Activated naive CD4-positive, alpha-beta T cell treated with anti-CD3 and anti-CD28 coated beads, Interleukin-2, amount 50 U/mL, for 16 hours (primary cell): ENCODE measurements at places on chromosomes 7 and 10.
A peak's percentile ranks its signal among the peaks of the same experiment; 100 is the strongest.

GRCh38 chr7:22793593-22794462 is 28.8 kb downstream of the TOMM7 start:
- DNase-seq = no peak

- DNase-seq = peak; percentile 54
Observed at GRCh38 chr10:3192856-3193635, 20.5 kb upstream of the PITRM1 start.

DNA sequence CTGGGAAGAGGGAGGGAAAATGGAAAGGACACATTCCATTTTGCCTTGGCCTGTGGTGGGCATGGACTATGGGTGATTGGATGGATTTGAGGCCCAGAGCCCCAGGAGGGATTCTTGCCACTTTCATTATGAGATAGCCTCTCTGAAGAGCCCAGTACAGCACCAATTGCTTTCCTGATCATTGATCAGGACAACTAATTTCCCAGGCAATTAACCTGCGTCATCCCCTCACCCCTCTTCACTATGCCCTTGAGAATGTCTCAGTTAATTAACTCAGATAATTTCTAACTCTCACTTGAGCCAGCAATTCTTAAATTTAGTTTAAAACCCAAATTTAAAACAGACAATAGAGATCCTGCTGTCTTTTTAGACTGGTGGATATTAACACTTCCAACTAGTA is 13.5 kb upstream of the PLEKHA1 start:
- no peak for DNase-seq

DNA sequence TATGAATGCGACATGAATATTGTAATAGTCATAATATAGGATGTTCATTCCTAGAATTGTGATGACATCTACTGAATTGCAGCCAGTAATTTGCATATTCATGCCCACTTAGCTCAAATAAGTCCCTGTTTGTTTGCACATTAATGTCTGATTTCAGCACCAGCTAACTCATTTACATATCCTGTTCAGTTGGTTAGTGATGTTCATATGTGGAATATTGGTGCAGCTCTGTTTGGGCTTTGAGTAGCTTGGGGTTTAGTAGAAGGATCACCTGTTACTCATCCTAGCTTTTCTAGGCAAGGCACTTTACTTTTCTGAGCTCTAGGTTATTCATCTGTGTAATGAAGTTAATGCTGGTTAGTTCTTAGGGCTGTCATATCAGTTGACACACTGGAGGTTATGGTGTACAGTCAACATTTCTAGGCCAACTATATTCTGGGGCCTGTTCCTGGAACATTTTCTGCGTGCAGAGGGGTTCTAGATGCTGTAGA is 238.4 kb downstream of the EXOC4 start:
- DNase-seq = no peak

GRCh38 chr7:129493555-129493954 is 8.8 kb upstream of the SMKR1 start:
- DNase-seq = no peak

- no peak for DNase-seq
Observed at GRCh38 chr7:33531888-33532287, 373.5 kb upstream of the BMPER start.

- no peak for DNase-seq
Observed at GRCh38 chr7:17929647-17930395, 10.5 kb downstream of the SNX13 start.

DNA sequence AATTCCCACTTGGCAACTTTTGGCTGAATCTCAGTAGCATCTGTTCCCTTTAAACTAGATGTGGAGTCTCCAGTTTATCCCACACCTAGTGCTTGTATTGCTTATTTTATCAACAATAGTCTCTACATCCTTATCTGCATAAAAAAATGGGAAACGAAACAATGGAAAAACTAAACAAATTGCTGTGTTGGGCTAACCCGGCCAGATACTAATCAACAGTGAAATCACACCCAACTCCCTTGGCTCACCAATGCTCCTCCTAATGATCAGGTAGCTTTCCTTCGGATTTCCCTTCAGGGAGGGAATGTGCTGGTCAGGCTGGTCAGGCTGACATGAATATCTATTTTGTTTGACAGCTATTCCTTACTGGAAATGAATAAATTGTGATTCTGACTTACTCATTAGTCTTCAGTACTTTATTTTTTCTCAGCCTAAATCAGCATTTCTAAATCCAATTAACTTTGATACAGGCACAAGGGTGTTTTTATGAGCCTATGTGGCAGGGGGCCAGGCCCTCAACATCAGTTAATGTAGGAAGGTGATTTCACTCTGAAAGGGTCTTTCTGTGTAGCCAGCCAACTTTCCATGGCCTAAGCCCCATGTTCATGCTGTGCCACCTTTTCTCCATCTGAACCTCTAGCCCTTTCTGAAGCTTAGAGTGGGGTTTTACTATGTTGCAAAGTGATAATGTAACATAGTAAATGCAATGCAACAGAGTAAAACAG is 170.5 kb upstream of the NPSR1 start:
- no peak for DNase-seq

GRCh38 chr10:48330269-48330668 is 23.8 kb downstream of the MAPK8 start:
- DNase-seq = no peak

GRCh38 chr7:141511316-141511675 is 39.9 kb upstream of the AGK start:
- no peak for DNase-seq

GRCh38 chr7:157559596-157560257 is 222.9 kb downstream of the DNAJB6 start:
- DNase-seq = no peak

GRCh38 chr10:70970830-70971229 is 82.5 kb upstream of the PCBD1 start:
- no peak for DNase-seq

DNA sequence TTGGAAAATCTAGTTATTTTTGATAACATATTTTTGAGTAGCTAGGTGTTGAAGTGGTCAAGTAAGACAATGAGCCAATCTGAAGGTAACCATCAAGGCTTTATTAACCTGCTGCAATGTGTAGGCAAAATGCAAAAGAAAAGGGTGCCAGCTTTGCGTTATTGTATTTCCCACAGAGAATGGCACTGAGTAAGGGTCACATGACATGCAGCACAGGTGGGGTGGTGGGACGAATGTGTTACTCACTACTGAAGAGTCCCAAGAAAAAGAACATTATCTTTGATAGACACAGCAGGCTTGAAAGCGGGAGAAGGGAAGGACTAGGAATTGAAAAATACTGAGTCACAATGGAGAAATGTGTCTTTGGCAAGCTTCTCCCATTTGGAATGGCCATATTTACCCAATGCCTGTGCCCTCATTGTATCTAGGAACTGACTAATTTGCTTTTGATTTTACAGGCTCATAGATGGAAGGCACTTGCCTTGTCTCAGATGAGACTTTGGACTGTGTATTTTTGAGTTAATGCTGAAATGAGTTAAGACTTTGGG is 898.6 kb upstream of the POT1 start:
- DNase-seq = no peak

GRCh38 chr10:104242545-104242944 is 10.4 kb upstream of the CFAP43 start:
- DNase-seq = no peak

GRCh38 chr10:123912871-123913270 is 21.3 kb upstream of the CPXM2 start:
- no peak for DNase-seq

- no peak for DNase-seq
Observed at GRCh38 chr7:113179313-113179712, 61.0 kb upstream of the SMIM30 start.

DNA sequence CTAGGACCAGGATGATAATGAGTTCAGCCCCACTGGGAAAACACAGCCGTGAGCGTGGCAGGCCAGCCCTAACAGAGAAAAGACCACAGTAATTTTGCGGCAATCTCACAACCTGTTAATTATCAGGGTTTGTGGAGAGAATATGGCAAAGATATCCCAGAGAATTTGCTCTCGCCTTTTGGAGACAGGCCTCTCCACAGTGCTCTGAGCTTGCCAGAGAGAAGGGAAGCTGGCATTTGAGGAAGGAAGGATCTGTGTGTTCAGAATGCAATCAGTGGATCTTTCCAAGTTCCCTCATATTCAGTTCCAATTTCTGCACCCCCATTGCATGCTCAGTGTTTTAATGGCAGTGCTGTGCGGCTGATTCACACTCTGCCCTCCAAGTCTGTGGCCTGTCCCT is 60.2 kb downstream of the PLPP4 start:
- no peak for DNase-seq

- peak; percentile 66 for DNase-seq
Observed at GRCh38 chr7:12403287-12404181, at the start of gene VWDE. Gene VWDE (minus strand): TSS chr7:12403865. CDS start chr7:12403716, 149 bp downstream.

DNA sequence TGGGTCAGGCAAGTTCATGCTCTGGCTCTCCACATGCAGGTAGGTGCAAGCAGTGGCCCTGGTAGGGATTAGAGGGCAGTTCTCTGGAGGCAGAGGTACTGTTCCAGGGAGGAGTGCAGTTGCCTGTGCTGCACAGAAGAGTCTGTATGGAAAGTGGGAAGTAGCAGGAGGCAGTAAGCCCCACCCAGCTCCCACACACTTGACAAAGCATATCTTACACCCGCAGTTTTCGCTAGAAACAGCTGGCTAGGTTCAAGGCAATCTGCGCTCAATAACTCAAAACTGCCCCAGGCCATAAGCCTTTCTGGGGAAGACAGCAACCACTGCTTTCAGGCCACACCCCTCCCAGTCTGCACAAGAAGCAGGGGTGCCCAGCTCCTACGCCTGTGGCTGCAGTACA is 33.1 kb upstream of the ARMC3 start:
- DNase-seq = no peak

- no peak for DNase-seq
Observed at GRCh38 chr10:84224411-84225028, 824 bp downstream of the LRIT2 start.

DNA sequence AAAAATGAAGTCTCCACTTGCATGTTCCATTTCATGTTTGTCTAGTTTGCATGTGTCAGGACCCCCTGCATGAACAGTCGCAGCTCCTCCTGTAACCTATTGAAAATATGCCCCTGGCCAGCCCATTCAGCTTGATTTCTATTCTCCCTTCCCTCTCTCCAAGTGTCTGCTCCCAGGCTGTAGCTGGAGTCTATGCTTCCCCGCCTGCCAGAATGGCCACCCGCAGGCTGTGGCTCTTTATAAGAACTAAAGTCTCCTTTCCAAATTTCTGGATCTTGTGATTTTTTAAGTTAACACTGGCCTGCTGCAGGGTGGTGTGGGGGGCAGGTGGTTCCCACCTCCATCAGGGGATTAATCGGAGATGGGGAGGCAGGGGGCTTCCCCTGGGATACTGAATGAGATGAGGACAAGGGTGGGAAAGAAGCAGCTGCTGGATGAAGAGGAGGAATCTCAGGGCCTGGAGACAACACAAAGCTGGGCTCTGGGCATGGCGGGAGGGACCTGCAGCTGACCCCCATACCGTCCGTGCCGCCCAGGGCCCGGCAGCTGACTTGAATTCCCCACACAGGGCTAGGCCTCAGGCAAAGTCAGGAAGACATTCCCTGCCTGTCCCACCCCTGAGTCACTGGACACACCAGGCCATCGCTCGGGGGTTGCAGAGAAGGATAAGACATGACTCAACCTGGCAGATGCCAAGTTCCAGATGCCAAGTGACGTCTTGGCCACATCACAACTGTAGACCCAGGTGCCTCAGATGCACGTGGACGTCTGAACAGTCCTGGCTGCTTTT is 399.5 kb upstream of the FOXK1 start:
- DNase-seq = no peak
